ENCODE measurements at places on chromosomes 12 and 14. TPM values are rescaled to one million over a fixed set of nuclear protein-coding genes. Genes with fewer than 3 reads are reported as not detected.

GRCh38 chr12:105368047-105368646 lies 37.7 kb downstream of the C12orf75 start:
- no peak for DNase-seq

- DNase-seq = no peak
Observed at GRCh38 chr12:89384050-89384758, 31.9 kb upstream of the DUSP6 start.

DNA sequence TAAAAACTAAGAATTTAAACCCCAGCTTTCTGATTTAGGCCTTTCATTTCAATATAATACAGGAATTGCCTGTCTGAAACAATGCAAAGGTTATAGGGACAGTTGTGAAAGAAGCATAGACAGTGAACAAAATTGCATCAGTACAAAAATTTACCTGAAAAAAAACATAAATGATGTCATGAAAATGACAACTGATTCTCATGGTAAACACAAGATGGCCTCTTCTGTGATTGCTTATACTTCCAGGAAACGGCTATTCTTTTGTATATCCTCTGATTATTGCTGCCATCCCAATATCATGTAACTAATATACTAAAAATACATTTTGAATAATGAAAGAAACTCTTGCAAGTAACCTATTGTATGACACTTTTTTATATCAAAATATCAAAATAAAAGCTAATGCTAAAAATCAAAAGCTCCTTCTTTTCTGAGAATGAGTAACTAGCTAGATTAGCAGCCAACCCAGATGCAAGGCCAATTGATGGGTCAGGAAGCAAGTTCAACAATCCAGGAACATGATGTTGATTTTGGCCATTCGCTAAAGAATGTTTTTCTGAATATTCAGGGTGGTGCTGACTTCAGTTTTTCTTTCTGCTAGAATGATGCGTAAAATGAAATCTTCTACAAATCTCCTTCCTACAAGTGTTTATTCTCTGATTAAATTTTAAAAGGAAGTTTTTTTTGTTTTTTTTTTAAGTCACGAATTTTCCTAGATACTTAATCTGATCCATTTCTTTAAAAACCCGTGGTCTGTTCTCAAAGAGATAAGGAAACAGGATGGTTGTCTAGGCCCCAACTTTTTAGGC lies 83.6 kb downstream of the ALX1 start:
- no peak for DNase-seq

- no peak for DNase-seq
Observed at GRCh38 chr14:75267141-75267721, 11.4 kb upstream of the FOS start.

GRCh38 chr12:22355011-22355580 lies 20.6 kb upstream of the ST8SIA1 start:
- no peak for DNase-seq

PTPN21 gene
- not detected for total RNA-seq

- peak; percentile 54 for DNase-seq
Observed at GRCh38 chr14:95442633-95443021, 73.8 kb downstream of the SYNE3 start.

- DNase-seq = no peak
Observed at GRCh38 chr12:83537428-83538053, 850.8 kb downstream of the TMTC2 start.

GRCh38 chr12:89082370-89082753 lies 269.9 kb downstream of the DUSP6 start:
- DNase-seq = no peak

PLEKHD1 gene
- 0.28 TPM for total RNA-seq

DNA sequence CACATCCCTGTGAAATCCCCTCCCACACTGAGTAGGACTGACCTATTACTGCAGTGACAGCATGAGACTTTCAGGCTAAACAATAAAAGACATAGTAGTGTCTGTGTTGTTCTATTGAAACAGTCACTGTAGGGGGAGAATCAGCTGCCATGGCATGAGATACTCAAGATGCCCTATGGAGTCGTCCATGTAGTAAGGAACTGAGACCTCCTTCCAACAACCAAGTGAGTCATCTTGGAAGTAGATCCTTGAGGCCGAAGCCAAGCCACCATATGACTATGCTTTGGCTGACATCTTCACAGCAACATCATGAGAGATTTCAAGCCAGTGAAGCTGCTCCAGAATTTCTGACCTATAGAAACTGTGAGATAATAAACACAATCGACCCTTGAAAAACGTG lies 12.1 kb upstream of the LRP6 start:
- no peak for DNase-seq

- no peak for DNase-seq
Observed at GRCh38 chr12:13005649-13006048, 5.6 kb upstream of the HEBP1 start.

DNA sequence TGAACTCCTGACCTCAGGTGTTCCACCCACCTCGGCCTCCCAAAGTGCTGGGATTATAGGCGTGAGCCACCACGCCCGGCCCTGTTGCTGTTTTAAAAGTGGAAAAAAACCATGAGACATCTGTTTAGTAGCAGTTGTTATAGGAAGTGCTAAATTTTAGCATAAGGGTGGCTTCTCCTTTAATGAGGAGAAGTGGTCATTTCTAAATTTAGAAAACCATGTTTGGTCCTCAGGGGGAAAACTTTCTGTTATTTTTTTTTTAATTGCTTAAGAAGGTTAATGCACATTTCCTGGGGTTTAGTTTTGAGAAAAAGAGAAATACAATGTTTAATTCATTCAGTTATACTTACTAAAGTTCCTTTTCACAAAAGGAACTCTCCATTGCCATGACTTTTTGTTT lies 102.1 kb downstream of the MYRFL start:
- no peak for DNase-seq

SLC38A1 gene
- 464 TPM for total RNA-seq

- DNase-seq = peak; percentile 32
Observed at GRCh38 chr14:24634158-24634557, at the start of gene GZMB. TSS of gene GZMB (minus strand) at chr14:24634190. CDS start at chr14:24634160, 30 bp downstream.

DNA sequence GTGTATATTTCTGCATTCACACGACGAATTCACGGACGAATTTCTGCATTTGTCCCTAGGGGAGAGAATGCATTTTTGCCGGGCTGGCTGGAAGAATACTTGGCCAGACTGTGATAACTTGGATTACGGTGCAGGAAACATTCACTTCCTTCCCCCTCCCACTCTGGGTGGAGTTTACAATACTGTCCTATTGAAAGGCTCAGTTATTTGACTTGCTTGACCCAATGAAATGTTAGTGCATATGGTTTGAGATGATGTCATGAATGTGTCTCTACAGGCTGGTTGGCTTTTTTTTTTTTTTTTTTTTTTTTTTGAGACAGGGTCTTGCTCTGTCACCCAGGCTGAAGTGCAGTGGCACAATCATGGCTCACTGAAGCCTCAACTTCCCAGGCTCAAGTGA lies 90.7 kb upstream of the NOS1 start:
- DNase-seq = no peak

DNA sequence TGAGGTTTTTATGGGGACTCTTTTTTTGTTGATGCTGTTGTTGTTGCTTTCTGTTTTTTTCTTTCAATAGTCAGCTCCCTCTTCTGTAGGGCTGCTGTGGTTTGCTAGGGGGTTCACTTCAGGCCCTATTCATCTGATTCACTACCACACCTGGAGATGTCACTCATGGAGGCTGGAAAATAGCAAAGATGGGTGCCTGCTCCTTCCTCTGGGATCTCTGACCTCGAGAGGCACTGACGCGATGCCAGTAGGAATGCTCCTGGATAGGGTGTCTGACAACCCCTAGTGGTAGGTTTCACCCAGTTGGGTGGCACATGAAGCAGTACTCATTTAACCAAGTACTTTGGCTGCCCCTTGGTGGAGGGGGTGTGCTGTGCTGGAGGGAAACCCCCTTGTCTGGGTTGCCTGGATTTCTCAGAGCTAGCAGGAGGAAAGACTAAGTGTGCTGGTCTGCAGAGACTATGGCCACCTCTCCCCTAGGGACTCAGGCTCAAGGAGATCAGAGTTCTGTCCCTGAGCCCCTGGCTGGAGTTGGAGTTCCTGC lies 745.5 kb downstream of the TMTC2 start:
- DNase-seq = no peak

CATSPERB gene
- 4.2 TPM for total RNA-seq

SYT1 gene
- not detected for total RNA-seq

SERPINA9 gene
- total RNA-seq = not detected

DNA sequence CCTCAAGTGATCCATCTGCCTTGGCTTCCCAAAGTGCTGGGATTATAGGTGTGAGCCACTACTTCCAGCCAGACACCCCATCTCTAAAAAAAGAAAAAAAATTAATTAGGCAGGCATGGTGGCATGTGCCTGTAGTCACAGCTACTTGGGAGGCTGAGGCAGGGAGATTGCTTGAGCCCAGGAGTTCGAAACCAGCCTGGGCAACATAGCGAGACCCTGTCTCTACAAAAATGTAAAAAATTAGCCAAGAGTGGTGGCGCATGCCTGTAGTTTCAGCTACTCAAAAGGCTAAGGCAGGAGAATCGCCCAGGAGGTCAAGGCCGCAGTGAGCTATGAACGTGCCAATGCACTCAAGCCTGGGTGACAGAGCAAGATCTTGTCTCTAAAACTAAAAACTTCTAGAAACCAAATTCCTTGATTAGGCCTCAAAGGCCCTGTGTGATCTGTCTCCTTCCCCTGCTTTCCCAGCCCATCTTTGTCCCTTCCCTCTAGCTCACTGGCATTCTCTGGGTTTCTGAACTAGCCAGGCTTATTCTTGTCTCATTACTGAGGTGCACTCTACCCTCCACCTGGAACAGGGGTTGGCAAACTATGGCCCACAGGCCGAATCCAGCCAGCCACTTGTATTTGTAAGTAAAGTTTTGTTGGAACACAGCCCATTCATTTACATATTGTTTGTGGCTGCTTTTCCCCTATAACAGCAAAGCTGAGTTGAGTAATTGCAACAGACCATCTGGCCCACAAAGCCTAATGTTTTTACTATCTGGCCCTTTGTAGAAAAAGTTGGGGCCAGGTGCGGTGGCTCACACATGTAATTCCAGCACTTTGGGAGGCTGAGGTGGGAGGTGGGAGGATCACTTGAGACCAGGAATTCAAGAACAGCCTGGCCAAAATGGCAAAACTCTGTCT lies 17.2 kb upstream of the TPCN1 start:
- DNase-seq = no peak

GRCh38 chr14:79487632-79488031 lies 723.7 kb downstream of the DIO2 start:
- no peak for DNase-seq

WNT1 gene
- 5.9 TPM for total RNA-seq

BAZ1A gene
- total RNA-seq = 52.7 TPM

MYH7 gene
- not detected for total RNA-seq

- DNase-seq = no peak
Observed at GRCh38 chr12:132236930-132237771, 92.2 kb downstream of the GALNT9 start.

METTL1 gene
- total RNA-seq = 20.0 TPM

KIF5A gene
- total RNA-seq = 0.60 TPM

ADAM21 gene
- total RNA-seq = not detected

- no peak for DNase-seq
Observed at GRCh38 chr12:75884465-75884985, 147.1 kb downstream of the PHLDA1 start.

GRCh38 chr14:32102152-32102787 lies 25.2 kb downstream of the ARHGAP5 start:
- no peak for DNase-seq

EIF2B2 gene
- 20.6 TPM for total RNA-seq

DNA sequence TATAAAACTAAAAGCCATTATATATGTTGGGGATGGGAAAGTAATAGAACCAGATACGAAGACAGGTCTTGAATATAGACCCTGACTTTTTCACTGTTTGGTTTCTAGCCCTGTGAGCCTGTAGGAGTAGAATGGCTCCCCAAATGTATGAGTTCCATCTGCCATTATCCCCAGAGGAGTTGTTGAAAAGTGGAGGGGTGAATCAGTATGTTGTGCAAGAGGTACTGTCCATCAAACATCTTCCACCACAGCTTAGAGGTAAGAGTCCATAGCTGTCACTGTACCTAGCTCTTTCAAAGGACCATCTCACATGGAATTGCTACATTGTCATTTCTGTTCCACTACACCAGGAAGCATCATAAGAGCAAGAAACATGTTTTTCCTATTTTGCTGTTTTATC lies 1.1 kb downstream of the NCAPD2 start:
- no peak for DNase-seq

MAP3K9 gene
- total RNA-seq = 9.8 TPM

DHRS4 gene
- total RNA-seq = 7.1 TPM

- DNase-seq = no peak
Observed at GRCh38 chr12:126286203-126286602, 1221.0 kb downstream of the AACS start.

- peak; percentile 34 for DNase-seq
Observed at GRCh38 chr12:131511391-131511802, 199.5 kb upstream of the SFSWAP start.

- DNase-seq = no peak
Observed at GRCh38 chr12:104673696-104674482, 217.1 kb downstream of the CHST11 start.

DNA sequence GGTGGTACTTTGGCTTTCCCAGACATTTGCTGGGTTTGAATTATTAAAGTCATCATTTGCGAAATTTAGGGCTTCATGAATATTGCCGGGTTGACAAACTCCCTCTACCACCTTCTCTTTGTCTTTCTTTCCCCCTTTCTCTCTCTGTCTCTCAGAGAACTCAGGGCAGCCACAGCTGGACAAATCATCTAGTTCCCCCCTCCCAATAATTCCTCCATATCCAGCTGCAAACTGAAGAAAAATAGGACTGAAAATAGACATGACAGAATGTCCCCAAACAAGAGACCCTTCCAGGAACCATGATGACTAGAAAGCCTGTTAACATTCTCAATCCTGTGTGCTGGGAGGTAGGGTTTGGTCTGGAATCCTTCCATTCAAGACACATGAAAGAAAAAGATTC lies 67.1 kb upstream of the TBX5 start:
- DNase-seq = no peak

LRRC43 gene
- 0.38 TPM for total RNA-seq

GRCh38 chr14:75646762-75647161 lies 13.9 kb downstream of the ERG28 start:
- DNase-seq = no peak

DNA sequence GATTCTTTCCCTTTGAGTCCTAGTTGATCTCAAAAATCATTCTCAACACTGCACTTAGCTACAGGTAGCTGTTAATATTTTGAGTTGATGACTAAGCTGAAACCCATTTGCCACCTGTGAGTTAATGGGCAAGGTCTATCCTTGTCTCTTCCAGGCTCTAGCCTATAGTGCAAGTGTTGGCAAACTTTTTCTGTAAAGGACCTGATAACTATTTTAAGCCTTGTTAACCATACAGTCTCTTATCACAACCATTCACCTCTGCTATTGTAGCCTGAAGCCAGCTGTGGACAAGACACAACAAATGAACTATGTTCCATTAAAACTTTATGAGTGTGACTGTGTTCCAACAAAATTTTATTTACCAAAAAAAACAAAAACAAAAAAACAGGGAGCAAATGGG lies 19.4 kb downstream of the RAP1B start:
- DNase-seq = no peak

- no peak for DNase-seq
Observed at GRCh38 chr12:127383281-127383680, 883.7 kb upstream of the TMEM132C start.
